ENCODE measurements at places on chromosomes 3 and 15. TPM values are rescaled to one million over a fixed set of nuclear protein-coding genes. Genes with fewer than 3 reads are reported as not detected.
A peak's percentile ranks its signal among the peaks of the same experiment; 100 is the strongest.

- no peak overlapping the region for H3K4me3 ChIP-seq
- DNase-seq, result no peak
- no peaks in the 10 kb centered on the region for H3K27me3 ChIP-seq
These were observed 43.2 kb upstream of the PLXNA1 start for GRCh38 chr3:126939733-126940132.

DNA sequence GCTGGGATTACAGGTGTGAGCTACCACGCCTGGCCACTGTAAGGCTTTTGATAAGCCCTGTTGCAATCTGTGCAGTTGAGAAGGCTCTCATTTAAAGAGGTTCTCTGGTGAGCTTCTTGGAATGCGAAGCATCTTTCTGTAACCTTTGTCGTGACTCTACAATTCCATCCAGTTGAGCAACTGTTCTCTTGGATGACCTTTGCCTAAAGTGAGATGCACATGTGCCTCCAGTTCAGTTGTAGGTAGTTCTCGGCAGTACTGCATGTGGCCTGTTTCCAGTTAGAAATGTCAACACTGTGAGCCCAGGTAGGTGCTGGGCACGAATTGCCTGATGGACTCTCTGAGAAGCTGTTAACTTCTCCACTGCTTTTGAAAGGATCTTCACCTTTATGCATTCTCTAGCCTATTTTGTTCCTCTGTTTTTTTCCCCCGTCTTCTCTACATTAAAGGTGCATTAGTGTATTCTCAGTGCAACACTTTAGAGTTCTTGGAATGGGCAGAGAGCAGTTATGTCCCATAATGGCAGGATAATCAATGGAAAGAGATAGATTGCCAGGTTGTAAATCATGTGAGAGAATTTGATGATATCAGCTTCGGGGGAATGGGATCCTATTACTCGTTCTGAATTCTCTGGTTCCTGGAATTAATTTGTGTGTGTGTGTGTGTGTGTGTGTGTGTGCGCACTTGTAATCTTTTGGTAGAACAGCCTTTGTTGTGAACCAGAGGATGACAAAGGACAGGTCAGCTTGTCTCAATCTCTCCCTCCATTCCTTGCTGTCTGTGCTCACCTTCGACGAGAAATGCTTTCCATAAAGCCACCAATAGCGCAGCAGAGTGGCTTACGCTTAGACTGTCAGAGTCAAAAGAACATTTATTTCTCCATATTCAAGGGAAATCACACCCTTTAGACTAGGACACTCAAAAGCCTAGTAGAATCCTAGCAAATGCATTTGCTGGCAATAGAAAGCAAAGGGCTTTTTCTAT is 51.1 kb downstream of the PTPRG start:
- no peaks in the 10 kb centered on the region for H3K27me3 ChIP-seq
- H3K4me3 ChIP-seq, result no peak overlapping the region
- H3K36me3 ChIP-seq, result no peaks in the 10 kb centered on the region
- no peak overlapping the region for H3K27ac ChIP-seq
- DNase-seq, result no peak

DNA sequence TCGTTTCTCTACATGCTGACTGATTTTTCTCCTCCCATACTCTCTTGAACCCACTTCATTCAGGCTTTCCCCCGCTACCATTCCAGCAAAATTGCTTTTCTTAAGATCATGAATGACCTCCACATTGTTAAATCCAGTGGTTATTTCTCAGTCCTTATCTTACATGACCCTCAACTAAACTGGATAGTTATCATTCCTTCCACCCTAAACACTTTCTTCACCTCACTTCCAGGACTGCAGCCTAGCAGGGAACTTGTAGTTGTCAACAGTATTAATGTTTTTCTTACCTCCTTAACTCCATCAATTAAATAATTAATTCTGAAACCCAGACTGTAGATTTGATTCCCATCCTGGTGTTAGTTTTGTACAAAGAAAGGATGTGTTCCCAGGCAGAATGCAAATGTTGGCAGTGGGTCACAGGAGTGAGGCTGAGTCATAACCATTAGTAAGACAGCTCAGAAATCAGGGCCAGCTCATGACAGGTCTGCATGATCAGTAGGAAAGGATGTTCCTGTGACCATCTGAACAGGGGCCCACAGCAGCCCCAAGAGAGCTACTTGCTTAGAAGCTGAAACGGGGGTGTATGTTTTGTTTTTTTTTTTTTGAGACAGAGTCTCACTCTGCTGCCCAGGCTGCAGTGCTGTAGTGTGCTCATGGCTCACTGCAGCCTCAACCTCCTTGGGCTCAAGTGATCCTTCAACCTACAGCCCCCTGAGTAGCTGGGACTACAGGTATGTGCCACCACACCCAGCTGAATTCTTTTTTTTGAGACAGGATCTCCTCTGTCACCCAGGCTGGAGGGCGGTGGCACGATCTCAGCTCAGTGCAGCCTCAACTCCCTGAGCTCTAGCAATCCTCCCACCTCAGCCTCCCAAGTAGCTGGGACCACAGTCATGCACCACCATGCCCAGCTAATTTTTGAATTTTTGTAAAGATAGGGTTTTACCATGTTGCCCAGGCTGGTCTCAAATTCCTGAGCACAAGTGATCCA is 9.1 kb downstream of the BCL2L10 start:
- DNase-seq, result no peak
- no peaks in the 10 kb centered on the region for H3K36me3 ChIP-seq
- H3K4me1 ChIP-seq, result peaks cover 4% of the 10 kb centered on the region

GRCh38 chr3:168828536-168828935 is 732.8 kb upstream of the GOLIM4 start:
- DNase-seq, result no peak
- H3K4me3 ChIP-seq, result no peak overlapping the region
- no peak overlapping the region for H3K27ac ChIP-seq
- H3K27me3 ChIP-seq, result no peaks in the 10 kb centered on the region

GRCh38 chr3:184169896-184170875 is 4.5 kb upstream of the AP2M1 start:
- no peak overlapping the region for H3K27ac ChIP-seq
- no peaks in the 10 kb centered on the region for H3K36me3 ChIP-seq
- no peak overlapping the region for H3K4me3 ChIP-seq
- peaks cover 6% of the 10 kb centered on the region for H3K4me1 ChIP-seq
- DNase-seq, result no peak

DNA sequence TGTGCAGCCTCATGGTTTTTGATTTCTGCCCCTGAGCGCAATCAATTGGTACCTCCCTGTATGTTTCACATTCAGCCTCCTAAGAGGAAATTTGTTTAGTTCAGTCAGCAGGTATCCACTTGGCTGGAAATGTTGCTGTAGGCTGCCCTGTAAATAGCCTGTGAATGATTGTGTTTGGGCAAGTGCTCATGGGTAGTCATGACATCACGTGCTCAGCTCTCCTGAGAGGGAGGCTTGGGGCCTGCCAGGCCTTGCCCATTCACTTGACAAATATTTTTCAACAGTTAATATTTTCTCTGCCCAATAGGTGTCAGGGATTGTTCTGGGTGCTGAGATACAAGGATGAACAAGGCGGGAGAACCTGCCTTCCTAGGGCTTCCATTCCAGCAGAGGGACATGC is 13.3 kb downstream of the HRH1 start:
- no peaks in the 10 kb centered on the region for H3K4me1 ChIP-seq
- H3K36me3 ChIP-seq, result no peaks in the 10 kb centered on the region
- H3K27me3 ChIP-seq, result no peaks in the 10 kb centered on the region
- no peak overlapping the region for H3K4me3 ChIP-seq
- no peak overlapping the region for H3K27ac ChIP-seq

DNA sequence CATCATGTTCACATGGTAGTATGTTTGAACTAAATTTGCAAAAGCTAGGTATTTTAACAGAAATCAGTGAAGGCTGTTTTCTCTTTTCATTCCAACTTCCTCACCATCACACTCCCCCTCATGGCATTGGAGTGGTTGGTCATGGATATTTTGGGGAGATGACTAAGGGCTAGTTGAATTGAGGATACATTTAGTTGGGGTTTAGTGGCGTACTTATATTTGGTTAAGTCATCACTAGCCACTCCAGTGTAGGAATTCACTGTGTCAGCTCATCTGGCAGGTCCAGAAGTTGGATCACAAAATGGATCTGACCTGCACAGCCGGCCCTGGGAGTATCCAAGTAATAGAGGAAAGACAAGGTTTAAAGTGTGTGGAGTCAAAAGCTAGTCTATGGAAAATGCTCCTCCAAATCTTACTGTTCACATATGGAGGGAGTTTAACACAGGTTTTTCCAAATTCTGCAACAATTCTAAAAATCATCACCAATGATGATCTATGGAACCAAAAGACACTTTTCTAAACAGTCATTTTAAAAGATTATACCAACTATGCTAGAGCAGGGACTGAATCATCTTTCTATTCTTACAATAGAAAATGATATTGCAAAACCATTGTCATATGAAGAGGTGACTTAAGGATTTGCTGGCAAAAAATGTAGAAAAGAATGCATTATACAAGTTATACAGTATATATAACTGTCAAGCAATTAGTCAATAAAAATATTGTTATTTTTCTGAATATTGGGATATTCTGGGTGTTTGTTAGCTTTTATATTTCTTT is 247.8 kb upstream of the PEX5L start:
- DNase-seq, result no peak
- no peak overlapping the region for H3K27ac ChIP-seq
- H3K4me3 ChIP-seq, result no peak overlapping the region
- H3K36me3 ChIP-seq, result no peaks in the 10 kb centered on the region
- no peaks in the 10 kb centered on the region for H3K4me1 ChIP-seq

DNA sequence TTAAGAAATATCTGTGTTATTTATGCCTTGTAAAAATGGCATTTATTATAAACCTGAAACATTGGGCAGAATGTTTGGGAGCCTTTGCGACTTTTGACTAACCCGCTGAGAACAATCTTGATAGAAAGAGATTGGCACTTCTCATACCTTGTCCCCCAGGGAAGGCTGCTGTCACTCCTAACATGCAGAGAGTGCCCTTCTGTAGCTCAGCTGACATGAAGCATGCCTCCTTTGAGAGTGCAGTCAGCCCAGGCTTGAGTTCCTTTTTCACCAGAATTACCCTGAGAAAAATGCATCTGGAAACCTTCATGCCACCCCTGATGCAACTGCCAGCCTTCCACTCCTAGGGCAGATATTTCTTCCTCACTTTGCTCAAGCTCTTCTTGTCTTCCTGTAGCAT is 569.2 kb upstream of the ARPP21 start:
- H3K27ac ChIP-seq, result no peak overlapping the region
- H3K36me3 ChIP-seq, result no peaks in the 10 kb centered on the region
- no peak for DNase-seq
- no peak overlapping the region for H3K4me3 ChIP-seq
- no peaks in the 10 kb centered on the region for H3K4me1 ChIP-seq

DNA sequence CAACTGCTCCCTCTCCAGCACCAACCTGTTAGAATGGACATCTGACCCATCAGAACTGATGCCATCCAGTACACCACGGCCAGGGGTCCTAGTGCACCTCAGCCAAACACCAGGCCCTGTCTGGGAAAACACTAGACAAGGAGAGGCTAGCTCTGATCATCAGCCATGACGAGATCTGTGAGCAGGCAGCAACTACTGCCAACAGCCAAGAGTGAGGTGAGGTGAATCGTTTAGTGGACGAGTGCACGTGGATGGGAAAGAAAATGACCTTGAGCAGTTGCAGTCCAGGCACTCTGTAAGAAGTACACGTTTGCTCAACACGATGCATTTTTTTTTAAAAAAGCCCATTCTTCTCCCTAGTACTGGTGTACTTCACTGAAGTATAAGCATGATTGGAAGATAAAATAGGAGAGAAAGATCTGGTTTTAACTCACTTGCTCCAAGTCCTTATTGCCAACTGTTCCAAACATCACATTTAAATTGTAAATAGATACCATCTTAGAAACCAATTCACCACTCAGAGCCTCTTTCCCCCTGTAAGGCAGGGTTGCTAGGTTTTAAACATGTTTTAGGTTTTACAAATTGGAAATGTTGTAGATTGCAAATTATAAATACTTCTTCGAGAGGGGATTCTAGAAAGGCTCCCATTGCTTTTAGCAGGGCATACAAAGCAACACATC is 5.7 kb downstream of the ST8SIA2 start:
- H3K36me3 ChIP-seq, result no peaks in the 10 kb centered on the region
- no peak overlapping the region for H3K27ac ChIP-seq
- peaks cover 13% of the 10 kb centered on the region for H3K27me3 ChIP-seq
- H3K4me1 ChIP-seq, result peaks cover 5% of the 10 kb centered on the region
- no peak overlapping the region for H3K4me3 ChIP-seq

GRCh38 chr3:104596551-104596950 is 770.2 kb upstream of the ALCAM start:
- H3K27me3 ChIP-seq, result no peaks in the 10 kb centered on the region
- H3K27ac ChIP-seq, result no peak overlapping the region
- no peak for DNase-seq
- H3K4me3 ChIP-seq, result no peak overlapping the region
- no peaks in the 10 kb centered on the region for H3K36me3 ChIP-seq

DNA sequence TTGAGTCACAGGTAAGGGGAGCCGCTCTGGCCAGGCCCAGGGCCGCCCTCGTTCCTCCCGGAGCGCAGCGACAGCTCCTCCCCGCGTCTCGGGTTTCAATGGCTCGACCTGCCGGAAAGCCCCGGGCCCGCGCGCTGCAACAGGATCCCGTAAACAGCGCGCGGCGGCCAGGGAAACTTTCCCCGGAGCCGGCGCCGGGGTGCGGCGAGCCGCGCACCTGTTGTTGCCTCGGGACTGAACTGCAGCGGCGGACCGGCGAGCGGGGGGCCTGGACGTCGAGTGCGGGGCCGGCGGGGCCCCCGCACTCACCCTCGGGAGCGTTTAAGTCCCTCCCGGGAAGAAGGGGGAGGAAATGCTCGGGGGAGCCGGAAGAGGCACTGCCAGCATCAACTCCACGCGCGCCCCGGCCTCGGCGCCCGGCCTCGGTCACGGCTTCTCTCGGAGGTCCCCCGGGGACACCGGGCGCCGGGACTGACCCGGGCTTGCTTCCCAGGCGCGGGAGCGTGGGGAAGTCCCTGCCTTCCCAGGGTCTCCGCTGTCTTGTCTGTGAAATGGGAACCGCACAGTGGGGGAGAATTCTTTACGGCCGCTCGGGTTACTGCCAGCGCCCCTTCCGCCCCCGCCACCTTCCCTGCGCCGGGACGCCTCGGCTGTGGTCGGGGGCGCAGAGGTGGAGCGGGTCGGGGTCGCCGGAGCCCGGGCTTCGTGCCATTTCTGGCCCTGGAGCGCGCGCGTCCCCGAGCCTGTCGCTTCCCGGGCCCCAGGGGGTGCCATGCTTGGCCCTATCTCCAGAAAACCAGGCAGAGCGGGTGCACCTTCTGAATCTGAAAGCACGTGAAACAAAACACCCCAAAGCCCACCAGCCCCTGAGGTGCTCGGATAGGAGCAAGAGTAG is 7.5 kb upstream of the PGPEP1L start:
- H3K4me3 ChIP-seq, result peak overlapping the region; percentile 56
- H3K4me1 ChIP-seq, result peaks cover 4% of the 10 kb centered on the region
- DNase-seq, result peak; percentile 79

DNA sequence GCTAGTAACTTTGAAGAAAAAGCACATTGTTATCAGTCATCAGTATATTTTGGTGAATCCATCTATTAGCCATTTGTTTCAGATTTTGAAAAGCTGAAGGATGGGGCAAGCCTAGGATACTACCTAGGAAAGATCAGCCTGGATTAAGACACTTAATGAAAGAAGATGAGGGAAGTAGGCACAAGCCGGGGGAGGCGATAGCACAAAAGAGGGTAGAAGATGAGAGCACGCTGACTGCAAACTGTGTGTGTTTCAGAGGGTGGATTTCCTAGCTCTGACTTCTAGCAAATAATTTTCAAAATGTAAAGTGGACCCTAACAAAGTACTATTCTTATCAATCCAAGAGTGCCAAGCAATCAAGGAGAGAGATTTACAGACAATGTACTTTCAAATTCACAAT is 22.2 kb upstream of the SOX2 start:
- H3K27ac ChIP-seq, result no peak overlapping the region
- H3K36me3 ChIP-seq, result no peaks in the 10 kb centered on the region
- H3K4me3 ChIP-seq, result no peak overlapping the region
- peaks cover 23% of the 10 kb centered on the region for H3K27me3 ChIP-seq
- H3K4me1 ChIP-seq, result no peaks in the 10 kb centered on the region

ADAMTS9 gene
- polyA plus RNA-seq, result 59.2 TPM

SH2D7 gene
- 0.50 TPM for polyA plus RNA-seq

NEDD4 gene
- polyA plus RNA-seq, result 16.6 TPM

EPB42 gene
- polyA plus RNA-seq, result 1.1 TPM

KCNMB3 gene
- polyA plus RNA-seq, result 9.2 TPM

HDC gene
- 1.0 TPM for polyA plus RNA-seq

All from left lung (tissue), 14 donors.